ENCODE measurements at places on chromosomes 1 and 21. TPM values are rescaled to one million over a fixed set of nuclear protein-coding genes. Genes with fewer than 3 reads are reported as not detected.

DNA sequence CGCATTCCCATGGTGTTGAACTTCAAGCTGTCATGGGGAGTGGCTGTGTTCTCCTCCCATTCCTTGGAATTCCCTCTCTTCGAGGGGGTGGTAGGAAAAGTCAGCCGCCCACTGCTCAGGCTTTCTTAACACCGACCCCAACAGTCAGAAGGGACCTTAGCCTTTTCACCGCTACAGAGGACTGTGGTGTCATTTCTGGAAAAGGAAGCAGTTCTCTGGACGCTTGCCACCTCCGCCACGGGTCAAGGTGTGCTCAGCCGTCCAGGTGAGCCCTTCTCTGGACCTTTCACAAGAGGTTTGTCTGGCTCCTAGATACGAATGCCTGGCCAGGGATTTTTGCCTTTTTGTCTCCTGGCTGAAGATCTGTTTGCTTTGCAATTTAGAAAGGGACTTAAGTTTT, 31.8 kb downstream of the CLIC6 start:
- no peak for DNase-seq

GRCh38 chr1:158819461-158820443, 11.4 kb upstream of the MNDA start:
- no peak for DNase-seq

- no peak for DNase-seq
These were observed 63.6 kb upstream of the GNG12 start for GRCh38 chr1:67896826-67897225.

DNA sequence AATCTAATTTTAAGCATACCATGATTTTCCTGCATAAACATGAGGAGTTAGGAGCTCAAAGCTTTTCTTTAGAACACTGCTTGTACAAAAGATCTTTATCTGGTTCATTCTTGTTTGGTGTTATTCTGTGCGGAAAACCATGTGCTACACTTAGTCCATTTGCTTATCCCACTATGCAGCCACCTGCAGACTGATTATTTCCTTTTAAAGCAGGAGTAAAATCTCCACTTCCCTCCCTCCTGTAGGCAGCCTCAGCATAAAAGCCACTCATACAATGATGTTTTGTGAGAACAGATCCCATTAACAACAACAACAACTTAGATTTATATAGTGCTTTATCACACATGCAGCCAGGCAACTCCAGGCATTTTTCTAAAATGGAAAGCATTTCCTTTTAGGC, 355.3 kb upstream of the NEGR1 start:
- DNase-seq: no peak

GRCh38 chr1:47557066-47557465, 119.2 kb downstream of the FOXD2 start:
- DNase-seq: no peak

GRCh38 chr1:169468982-169469381, 16.8 kb downstream of the SLC19A2 start:
- DNase-seq: no peak

GRCh38 chr1:21508580-21509350, 458 bp upstream of the ALPL start:
- DNase-seq: no peak

The VSIG8 gene
- polyA plus RNA-seq: not detected

The KCNJ15 gene
- 0.07 TPM for polyA plus RNA-seq

The ERICH3 gene
- polyA plus RNA-seq: not detected

All from AG04450 (cell line).